ENCODE measurements at places on chromosomes 3 and 15.

DNA sequence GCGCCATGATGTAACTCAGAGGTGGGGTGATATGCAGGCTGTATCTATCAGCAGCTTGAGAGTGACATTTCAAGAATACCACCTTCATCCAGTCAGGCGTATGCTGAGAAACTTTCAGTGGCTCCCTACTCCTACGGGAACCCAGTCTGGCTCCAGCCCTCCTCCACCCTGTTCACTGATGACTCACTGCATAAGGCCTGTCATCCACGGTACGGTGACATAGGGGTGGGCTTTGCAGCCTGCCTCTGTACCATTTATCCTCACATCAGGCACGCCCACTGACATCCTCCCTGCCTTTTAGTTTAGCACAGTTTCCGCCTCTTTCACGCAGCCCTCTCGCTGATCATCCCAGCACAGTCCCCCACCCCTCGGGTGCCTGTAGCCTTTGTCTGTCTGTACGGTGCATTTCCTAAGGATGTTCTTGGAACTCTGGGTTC lies 11.7 kb downstream of the PXYLP1 start:
- DNase-seq = no peak

DNA sequence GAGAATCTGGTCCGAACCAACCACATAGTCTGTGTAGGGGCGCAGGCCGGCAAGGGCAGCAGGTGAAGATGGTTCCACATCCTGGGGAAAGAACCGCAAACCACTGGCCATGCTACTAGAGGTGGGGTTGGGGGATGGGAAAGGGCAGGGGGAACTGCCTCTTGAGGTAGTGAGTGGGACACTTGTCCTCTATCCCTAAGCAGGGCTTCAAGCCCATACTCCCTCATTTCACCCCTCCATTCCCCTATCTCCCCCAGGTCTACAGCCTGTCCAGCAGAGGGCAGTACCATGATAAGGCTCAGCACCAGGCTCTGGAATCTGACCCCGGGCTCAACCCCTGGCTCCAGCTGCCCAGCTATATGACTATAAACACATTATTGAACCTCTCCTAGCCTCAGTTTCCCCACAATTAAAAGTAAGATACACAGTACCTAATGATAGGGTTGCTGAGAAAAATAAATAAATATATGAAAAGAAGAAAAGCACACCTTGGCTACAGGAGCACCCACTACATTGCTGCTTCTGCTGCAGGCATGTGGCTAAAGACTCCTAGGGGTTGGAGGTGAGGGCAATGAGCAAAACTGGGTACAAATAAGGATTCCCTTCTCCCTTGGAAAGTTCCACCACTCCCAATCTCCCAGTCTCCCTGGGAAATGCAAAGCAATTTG lies 6.3 kb downstream of the GORASP1 start:
- DNase-seq = no peak

- DNase-seq = no peak
Observed at GRCh38 chr3:20245781-20246180, 59.8 kb upstream of the SGO1 start.

DNA sequence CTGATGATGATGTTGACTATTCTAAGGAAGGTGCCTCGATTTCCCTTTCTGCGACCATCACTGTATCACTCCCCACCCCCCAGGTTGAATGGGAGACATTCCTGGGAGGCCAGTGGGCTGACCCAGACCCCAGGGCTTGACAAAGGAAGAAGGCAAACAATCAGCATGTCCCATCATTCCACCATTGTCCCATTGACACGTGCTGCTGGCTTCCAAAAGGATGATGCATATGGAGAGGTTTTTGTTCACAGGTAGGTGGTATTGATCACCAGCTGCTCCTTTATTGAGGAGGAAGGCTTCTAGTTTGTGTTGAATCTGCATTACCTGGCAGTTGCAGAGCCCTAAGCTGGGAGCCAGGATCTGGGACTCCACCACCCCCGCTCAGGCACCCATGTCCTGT lies 30.4 kb downstream of the RASGRF1 start:
- no peak for DNase-seq

DNA sequence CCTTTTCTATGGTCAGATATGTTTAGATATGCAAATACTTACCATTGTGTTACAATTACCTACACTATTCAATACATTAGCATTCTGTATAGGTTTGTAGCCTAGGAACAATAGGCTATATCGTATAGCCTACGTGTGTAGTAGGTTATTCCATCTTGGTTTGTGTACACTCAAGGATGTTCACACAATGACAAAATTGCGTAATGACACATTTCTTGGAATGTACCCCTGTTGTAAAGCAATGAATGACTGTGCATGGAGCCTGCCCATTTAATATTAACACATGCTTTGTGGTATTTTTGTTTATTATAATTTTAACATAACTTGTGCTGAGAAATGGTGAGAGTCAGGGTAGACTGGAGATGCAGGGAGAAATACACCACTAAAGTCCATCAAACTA lies 154.9 kb downstream of the LEKR1 start:
- no peak for DNase-seq

DNA sequence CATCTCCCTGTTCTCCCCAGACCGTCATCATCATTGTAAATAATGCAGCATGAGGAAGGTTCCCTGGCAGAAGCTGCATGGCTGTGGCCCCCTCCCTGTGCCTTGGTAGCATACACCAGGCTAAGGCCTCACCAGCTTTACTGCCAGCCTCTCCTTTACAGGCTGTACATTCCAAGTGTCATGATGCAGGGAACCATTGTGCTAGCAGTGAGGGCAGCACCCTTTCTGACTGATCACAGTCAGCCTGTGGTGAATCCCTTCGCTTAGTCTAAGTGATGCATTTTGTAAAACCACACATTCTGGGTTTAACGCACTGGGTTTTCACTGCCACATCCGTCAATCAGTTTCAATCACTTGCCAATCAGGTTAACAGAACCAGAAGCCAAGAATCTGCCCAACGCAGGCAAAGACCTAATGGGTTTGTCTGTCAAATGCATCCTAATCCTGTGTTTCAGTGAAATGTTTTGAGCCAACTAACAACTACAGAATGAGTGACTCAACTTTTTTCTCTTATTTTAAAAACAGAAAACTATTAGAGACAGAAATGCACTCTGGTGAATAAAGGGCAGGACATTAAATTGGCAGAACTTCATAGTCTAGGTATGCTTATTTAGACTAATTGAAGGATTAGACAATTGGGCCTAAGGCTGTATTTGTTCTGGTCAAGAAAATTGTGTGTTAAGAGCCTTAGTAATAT lies 225.9 kb upstream of the DPH6 start:
- no peak for DNase-seq

DNA sequence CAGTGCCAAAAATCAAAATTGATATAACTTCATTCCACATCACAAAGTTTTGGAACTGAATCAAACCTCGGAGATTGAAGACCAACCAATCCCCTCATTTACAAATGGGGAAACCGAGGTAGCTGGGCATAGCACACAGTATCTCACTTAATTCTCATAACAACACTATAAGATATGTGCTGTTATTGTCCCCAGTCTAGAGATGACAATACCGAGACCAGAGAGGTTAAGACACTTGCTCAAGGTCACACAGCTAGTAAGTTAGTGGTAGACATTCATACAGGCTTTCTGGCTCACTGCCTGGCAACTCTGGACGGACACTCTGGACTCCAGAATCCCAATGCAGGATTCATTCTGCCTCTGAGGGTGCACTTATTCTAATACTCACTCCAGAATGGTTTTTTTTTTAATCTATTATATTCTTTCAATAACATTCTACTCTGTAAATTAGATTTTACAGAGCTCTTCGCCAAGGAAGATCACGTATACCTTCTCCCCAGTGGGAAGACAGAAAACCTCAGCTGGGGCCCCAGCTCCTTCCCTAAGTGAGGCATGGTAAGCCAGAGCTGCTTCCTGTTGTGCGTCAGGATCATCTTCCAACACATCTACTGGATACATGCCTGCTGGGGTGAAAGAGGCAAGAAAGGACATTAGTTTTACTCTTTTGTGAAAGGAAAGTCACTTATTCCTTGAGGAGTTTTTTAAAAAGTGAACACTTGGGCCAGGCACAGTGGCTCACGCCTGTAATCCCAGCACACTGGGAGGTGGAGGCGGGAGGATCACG lies 128.4 kb upstream of the IGF1R start:
- no peak for DNase-seq

DNA sequence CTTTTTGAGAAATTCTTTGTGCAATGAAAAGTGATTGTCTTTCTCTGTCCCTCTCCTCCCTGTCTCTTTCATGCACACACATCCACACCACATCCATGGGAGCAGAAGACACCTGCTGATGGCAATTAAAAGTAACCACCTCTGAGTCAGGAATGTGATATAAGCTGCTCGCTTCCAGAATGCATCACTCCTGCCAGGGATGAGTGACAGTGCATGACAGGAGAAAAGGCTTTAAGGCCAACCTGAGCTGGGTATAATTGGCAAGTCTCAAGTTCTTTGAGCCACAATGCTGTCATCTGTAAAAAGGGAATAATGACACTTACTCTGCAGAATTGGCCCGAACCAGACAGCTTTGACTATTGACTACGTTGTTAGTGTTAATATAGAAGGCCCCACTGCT lies 59.6 kb downstream of the UBP1 start:
- DNase-seq = no peak

- DNase-seq = no peak
Observed at GRCh38 chr3:60696428-60697125, 554.7 kb downstream of the FHIT start.

DNA sequence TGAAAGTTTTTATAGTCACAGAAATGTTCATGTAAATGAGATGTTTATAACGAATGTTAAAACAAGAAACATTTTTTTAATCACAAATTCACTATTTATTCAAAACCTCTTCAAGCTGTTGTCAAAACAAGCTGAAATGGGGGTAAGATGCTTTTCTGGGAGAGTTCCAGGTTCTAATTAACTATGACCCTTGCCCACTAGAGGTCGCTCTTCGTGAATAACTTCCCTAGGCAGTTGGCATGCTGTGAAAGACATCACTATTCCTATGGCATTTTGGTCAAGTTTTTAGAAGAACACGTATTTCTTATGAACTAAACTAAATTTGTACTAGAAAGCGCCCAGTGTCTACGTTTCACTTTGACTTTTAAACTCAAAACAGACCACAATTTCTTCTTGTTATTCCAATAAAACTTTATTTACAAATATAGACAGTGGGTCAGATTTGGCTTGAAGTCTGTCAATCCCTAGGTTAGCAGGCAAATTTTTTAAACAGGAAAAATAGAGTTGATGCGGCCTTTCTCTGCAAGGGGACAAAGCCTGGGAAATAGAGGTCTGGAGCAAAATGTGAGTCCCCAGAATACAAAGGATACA lies 62.8 kb upstream of the CMTM8 start:
- DNase-seq = no peak

- DNase-seq = no peak
Observed at GRCh38 chr3:123692041-123692440, 107.2 kb upstream of the HACD2 start.

DNA sequence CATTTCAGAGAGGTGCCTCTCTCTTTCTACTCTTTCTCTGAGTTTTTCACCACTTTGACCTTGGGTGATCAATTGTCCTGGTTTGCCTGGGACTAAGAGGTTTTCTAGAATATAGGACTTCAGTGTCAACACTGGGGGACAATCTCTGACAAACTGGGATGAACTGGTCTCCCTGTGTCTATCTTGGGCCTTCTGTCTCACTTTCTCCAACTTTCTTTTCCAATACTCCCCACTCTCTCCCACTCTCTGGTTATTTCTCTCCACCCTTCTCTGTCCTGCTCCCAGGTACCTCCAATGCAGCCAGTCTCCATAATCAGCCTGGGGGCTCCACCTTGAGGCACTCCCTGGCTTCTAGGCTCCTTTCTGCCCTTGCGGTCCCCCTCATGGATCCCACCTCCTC lies 4.7 kb upstream of the ITGA11 start:
- DNase-seq = no peak

GRCh38 chr3:186083746-186084145 lies 25.1 kb downstream of the ETV5 start:
- no peak for DNase-seq

GRCh38 chr3:156674911-156675829 lies 780 bp downstream of the TIPARP start:
- DNase-seq = no peak

DNA sequence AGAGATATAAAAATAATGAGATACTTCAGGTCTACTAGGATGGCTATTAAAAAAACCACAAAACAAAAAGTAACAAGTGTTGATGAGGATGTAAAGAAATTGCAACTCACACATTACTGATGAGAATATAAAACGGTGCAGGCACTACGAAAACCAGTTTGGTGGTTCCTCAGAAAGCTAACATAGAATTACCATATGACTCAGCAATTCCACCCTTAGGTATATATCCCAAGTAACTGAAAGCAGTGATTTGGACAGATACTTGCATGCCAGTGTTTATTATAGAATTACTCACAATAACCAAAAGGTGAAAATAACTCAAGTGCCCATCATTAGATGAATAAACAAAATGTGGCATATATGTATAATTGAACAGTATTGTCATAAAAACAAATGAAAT lies 87.5 kb upstream of the MELTF start:
- DNase-seq = no peak

- no peak for DNase-seq
Observed at GRCh38 chr3:157639756-157640426, 136.7 kb upstream of the VEPH1 start.

GRCh38 chr3:179299999-179300613 lies 22.7 kb upstream of the ZNF639 start:
- no peak for DNase-seq

- DNase-seq = no peak
Observed at GRCh38 chr3:101020351-101021015, 27.3 kb upstream of the ABI3BP start.

DNA sequence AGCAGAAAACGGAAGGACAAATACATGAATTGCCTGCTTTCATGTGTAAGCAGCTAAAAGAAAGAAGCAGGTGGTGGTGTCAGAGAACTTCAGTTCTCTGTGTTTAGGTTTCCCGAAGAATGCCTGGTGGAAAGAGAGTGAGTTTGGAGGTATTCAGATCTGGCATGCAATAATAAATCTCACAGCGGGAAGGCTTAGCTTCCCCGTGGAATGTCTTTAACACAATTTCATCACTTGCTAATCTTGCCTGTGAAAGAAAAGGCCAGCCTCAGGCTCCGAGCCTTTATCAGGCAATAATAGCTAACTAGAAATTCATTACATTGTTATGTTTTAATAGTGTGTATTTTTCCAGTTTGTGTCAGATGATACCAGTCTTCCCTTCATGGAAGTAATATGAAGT lies 220.3 kb downstream of the PDZRN3 start:
- no peak for DNase-seq

- no peak for DNase-seq
Observed at GRCh38 chr3:37030588-37030987, 37.3 kb downstream of the MLH1 start.

GRCh38 chr3:140552898-140553297 lies 125.0 kb upstream of the TRIM42 start:
- no peak for DNase-seq

DNA sequence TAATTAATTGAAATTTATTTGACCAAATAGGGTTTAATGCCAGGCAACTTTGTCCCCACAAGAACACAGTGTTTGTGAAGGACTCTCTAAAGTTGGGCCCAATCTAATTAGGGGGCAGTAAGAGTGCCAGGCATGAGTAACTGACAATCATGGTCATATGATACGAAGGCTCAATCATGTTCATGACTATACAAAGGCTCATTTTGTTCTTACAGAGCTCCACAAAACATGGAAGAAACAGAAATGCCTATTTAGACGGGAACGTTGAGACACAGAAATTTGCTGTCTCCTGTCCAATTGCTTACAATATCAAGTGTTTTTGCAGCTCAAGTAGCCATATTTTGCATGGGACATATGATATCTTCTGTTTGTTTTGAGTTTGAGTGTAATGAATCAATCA lies 391.1 kb downstream of the SI start:
- no peak for DNase-seq

Measured in glomerular endothelial cell (primary cell).